Fibroblast of lung (primary cell): ENCODE measurements at places on chromosomes 1 and 21.
A peak's percentile ranks its signal among the peaks of the same experiment; 100 is the strongest.

DNA sequence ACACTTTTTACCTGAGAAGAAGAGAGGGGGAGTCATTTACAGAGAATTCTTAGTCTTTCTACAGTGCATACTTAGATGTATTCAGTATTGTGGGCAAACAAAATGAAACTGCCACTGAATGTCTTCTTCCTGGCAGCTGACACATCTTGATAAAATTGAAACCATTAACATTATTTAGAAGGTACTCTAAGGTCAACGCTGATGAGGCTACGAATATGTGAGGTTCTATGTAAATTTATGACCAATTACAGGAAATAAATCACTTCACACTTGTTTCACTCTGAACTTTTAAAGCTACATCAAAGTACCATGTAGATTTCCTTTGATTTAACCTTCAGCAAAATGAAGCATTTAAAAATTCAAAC lies 51.3 kb upstream of the GFI1 start:
- no peak overlapping the region for H3K4me3 ChIP-seq
- no peaks in the 10 kb centered on the region for H3K27me3 ChIP-seq
- no peaks in the 10 kb centered on the region for H3K36me3 ChIP-seq
- no peak overlapping the region for H3K27ac ChIP-seq

- DNase-seq, result peak; percentile 32
- H3K27ac ChIP-seq, result no peak overlapping the region
- no peaks in the 10 kb centered on the region for H3K27me3 ChIP-seq
- H3K36me3 ChIP-seq, result no peaks in the 10 kb centered on the region
- H3K4me1 ChIP-seq, result no peaks in the 10 kb centered on the region
- no peak overlapping the region for H3K4me3 ChIP-seq
These were observed 23.3 kb upstream of the MOV10 start for GRCh38 chr1:112651205-112651604.

DNA sequence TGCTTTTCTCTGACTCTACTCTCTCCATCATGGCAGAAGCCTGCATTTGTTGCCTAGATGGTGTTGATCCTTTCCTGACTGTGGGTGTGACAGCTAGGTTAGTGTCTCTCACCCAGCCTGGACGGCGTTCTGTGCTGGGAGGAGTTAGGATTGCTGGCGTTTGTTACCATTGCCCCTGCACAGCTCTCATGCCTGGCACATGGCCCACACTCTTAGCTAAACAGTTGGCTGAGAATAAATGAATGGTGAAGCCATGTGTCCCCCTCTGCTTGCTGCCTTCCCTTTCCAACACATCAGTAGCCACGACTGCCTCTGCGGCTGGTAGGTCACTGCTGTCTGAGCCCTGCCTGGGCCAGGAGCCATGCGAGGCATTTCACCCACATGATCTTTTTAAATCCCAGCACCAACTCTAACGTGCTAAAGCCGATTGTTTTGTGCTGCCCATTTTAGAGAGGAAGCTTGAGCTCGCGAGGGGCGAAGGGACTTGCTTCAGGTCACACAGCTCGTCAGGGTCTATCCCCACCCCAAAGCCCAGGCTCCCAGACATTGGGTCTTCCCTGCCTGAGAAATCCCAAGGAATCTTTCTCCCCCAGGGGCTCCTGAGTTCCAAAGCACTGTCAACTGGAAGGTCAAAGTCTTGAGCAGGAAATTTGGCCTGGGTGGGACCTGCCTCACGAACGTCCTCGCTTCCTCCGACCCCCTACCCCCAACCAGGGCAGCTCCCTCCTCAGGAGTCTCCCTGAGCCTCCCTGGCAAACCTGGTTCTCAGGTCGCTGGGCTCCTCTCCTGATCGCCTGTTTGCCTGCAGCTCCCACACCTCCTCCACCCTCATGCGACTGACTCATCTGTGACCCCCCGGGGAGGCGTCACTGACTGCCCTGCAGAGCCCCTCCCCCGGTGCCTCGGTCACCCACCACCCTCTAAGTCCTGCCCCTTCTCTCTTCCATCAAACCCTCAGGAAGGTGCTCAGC lies 271.7 kb upstream of the C1orf174 start:
- no peak for DNase-seq
- H3K27ac ChIP-seq, result no peak overlapping the region
- H3K27me3 ChIP-seq, result no peaks in the 10 kb centered on the region
- no peaks in the 10 kb centered on the region for H3K4me1 ChIP-seq
- no peak overlapping the region for H3K4me3 ChIP-seq

- H3K4me1 ChIP-seq, result no peaks in the 10 kb centered on the region
- no peaks in the 10 kb centered on the region for H3K36me3 ChIP-seq
- H3K27me3 ChIP-seq, result no peaks in the 10 kb centered on the region
- H3K4me3 ChIP-seq, result no peak overlapping the region
- H3K27ac ChIP-seq, result no peak overlapping the region
These were observed 13.0 kb downstream of the GOLPH3L start for GRCh38 chr1:150683914-150684313.

GRCh38 chr1:175679981-175680652 lies 63.3 kb downstream of the TNR start:
- H3K27me3 ChIP-seq, result no peaks in the 10 kb centered on the region
- H3K4me3 ChIP-seq, result no peak overlapping the region
- H3K27ac ChIP-seq, result no peak overlapping the region
- DNase-seq, result no peak
- H3K4me1 ChIP-seq, result no peaks in the 10 kb centered on the region

- H3K27me3 ChIP-seq, result no peaks in the 10 kb centered on the region
- H3K27ac ChIP-seq, result no peak overlapping the region
- no peak overlapping the region for H3K4me3 ChIP-seq
- H3K36me3 ChIP-seq, result no peaks in the 10 kb centered on the region
These were observed 134.1 kb downstream of the ZC3H11B start for GRCh38 chr1:219478811-219479210.

DNA sequence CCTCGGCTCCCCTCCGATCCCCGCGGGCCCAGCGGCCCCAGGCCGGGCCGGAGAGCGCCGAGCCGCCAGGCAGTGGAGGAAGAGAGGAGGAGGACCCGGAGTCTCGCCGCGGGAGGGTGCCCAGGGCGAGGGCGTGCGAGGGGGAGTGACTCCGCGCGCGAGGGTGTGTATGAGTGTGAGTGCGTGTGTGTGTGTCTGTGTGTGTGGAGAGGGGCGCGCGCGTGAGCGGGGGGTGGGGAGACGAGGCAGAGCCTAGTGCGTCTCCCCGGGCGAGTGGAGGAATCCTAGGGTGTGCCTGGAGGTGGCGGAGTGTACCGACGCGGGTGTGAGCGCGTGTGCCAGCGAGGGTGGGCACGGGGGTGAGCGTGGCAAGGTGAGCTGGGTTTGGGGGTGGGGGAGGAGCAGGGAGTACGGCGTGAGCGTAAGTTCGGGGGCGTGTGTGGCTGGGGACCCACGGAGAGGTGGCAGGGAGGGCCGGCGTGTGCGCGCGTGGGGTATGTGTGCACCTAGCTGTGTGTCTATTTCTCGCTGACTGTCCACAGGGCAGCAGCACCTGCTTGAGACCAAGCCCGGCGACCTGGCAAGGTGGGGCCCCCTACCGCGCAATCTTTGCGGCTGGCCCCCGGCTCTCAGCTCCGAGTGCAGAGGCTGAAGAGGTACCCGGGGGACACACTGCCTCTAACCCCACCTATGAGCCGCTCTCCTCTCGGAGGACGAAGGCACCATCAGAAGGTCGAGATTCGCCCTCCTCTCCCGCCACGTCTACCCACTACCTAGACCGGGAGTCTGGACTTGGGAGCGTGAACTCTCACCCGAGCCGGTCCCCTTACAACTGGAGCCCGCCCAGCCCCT lies 784 bp upstream of the KCND3 start:
- H3K27me3 ChIP-seq, result peaks cover 33% of the 10 kb centered on the region
- no peaks in the 10 kb centered on the region for H3K4me1 ChIP-seq
- H3K27ac ChIP-seq, result no peak overlapping the region
- H3K36me3 ChIP-seq, result no peaks in the 10 kb centered on the region
- peak overlapping the region; percentile 10 for H3K4me3 ChIP-seq
